ENCODE measurements at places on chromosomes 1 and 21.
A peak's percentile ranks its signal among the peaks of the same experiment; 100 is the strongest.

DNA sequence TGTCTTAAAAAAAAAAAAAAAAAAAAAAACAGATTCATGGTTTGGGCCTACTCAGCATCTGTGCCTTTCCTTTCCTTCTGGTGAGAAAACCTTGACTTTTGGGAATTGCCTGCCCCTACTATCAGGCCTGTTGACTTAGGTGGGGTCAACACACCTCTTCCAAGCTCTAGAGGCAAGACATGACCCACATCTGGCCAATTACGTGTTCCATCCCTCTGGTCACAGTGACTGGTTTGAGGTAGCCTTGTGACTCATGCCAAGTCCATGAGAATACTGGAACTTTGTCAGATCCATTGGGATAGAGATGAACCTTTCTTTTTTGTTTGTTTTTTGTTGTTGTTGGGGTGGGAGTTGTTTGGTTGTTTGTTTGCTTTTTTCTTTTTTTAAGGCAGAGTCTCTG is 37.3 kb upstream of the KHDRBS1 start:
- no peak for DNase-seq

- DNase-seq, result no peak
These were observed 5.2 kb downstream of the PFKFB2 start for GRCh38 chr1:207058252-207058651.

GRCh38 chr1:116321766-116322175 is 51.3 kb upstream of the ATP1A1 start:
- no peak for DNase-seq

DNA sequence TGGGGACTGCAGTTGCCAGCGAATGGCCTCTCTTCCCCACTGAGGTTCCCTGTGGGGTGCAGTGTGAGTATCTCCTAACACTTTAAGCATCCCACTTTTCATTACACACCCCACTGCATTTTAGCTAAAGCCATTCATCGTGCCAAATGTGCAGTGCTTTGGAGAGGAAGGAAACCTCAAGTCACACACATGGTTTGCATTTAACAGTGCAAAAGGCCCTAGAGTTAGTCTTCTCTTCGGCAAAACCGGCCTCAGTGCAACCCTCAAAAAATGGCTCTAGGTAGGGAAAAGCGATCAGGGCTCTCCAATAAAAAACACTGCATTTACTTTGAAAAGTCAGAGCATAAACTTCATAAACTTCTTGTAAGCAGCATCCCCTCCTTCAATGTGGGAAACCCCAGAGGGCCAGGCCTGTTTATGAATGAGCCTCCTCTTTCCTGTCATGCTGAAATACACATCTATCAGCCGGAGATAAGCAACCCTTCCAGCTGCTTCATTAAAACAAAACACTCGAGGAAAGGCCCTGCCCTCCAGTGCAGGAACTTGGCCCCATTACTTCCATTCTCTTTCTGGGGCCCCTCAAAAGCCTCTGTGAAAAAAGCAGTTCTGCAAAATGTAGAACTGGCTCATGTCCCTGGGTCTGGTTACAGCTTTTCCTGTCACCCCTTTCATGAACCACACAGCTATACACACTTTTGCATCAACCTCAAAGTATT is 184.0 kb downstream of the CDC7 start:
- DNase-seq, result no peak

DNA sequence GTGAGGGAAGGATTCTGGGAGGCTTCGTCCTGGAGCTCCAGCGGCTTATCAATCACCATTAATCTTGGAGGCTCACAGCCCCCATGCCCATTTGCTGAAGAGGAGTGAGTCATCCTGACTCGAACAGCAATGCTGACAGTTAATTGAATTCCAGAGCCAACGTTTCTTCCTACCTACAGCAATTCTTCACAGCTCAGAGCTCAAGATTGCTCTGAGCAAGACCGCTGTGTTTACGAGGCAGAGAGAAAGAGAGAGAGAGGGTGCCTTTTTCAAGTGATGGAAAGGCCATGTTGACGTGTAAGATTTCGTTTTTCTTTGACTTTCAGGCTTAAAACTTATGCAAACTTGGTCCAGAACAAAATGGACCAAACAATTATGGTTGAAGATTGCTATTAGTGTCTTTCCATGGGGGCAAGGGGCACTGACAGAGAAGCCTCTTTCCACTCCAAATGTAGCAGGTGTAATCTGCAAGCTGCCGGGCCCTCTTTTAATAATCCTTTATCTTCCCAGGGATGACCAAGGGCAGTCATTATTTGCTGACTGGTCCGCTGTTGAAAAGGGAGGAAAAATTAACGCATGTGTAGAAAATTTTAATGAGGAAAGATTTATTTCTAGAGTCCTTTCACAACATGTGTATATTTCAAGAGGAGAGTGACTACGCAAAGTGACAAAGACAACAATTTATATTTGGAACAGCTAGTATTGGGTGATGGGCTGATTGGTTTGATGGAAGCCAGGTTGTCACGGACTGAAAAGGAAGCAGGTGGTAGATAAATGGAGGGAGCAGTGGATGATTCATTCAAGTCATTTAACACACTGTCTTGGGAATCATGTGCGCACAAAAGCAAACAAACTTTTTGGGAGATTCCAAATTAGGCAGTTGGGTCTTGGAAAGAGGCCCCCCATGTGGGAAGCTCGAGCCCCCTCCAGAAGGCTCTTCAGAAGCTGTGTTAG is 136.1 kb upstream of the IRF2BP2 start:
- no peak for DNase-seq

GRCh38 chr1:172185211-172185610 is 235.3 kb upstream of the C1orf105 start:
- DNase-seq, result no peak

- no peak for DNase-seq
These were observed 67.5 kb downstream of the RGL1 start for GRCh38 chr1:183872403-183872802.

DNA sequence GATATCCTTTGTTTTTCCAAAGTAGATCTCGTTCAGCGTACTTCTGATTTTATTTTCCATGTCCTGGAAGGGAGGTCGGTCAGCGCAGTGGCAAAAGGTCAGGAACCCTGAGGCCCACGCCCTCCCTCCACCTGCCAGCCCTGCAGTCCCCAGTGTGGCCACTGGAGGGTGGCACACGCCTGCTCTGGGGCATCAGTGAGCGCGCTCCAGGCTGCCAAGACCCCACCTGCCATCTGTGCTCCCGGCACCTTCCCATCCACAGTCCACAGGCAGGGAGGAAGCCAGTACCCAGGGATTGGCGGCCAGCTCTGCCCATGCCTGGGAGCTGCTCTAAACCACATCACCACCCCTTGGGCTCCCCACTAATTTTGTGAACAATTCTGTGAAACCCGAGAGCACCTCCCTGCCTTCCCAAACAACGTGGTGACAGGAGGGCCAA is 32.3 kb downstream of the SLC66A1 start:
- peak; percentile 75 for DNase-seq

DNA sequence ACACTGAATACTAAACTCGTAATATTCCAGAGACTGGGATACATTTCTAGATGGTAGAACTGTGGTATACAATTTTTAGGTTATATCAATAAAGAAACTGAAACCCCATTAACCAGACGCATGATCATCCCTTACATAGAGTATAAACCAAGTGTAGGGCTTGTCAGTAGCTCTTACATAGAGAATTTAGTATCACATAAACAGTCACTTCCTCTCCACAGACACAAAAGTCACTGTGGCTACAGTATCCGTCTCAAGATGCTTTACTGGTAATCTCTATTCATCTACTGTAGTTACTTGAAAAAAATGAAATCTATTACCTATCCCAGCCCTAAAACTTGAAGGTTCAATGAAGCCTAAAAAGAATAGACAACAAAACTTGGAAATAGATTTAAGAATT is 252.3 kb upstream of the TMPRSS15 start:
- no peak for DNase-seq

GRCh38 chr1:89394851-89395250 is 31.0 kb downstream of the GBP6 start:
- DNase-seq, result no peak

GRCh38 chr1:11788549-11789053 is 17.2 kb downstream of the MTHFR start:
- no peak for DNase-seq

DNA sequence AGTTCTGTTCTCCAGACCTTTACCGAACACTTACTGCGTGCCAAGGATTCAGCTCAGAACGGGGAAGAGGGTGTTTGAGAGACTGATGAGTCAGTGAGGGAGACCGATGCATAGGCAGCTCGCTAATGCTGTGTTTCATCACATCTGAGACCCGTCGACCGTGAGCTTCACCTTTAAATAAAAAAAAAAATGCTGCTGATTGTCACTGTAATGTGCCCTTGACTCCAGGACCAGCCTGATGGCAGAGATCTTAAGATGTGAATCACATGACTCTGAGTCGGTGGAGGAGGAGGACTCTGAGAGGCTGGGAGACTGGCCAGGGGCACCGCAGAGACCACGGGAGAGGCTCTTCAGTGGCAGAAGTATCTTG is 28.8 kb downstream of the SPSB1 start:
- DNase-seq, result no peak

- DNase-seq, result no peak
These were observed 113.8 kb downstream of the EPHB2 start for GRCh38 chr1:22824466-22824865.

DNA sequence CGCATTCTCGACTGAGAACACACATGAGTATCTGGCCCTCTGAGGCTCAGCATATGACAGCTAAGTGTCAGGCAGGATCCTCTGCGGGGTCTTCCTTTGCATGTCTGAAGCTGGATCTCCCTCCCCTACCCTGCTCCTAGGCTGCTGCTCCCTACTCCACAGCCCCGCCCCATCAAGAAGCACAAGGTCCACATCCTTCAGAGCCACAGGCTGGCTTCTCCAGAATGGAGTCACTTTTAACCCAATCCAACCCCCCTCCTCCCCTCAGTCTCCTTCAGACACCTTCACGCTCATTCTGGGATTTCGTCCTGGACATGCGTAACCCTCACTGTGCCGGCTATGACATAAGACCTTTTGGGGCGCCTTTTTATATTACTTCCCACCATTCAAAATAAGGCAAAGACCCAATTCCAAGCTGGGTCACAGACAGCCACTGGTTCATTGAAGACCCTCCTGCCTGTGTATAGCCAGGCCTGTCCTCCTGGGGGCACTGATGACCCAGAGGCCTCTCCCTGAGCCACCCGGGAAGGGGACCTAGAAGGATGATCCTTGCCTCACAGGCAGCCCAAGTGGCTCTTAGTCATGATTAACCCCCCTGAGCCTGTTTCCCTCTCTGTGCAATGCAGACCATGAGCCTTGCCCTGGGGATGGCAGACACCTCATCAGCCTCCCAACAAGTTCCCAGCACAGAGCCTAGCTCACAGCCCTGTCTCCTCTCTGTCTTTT is 4.7 kb downstream of the ADGRB2 start:
- DNase-seq, result no peak

DNA sequence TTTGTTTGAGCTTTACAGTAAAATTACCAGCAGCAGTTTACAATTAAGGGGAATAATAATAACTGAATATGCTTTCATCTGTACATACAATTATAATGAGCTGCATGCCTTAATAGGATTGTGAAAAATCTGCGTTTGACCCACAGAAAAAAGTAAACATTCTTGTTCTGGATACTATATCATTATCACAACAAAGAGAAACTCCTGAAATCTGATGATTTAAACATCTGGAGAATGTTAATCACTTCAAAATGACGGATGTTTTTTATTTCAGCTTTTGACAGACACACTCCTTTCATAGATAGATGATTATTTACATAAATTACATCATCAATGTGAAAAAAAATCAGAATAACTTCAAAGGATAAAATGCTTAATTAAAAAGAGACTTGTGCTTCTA is 58.5 kb downstream of the TYW3 start:
- no peak for DNase-seq

GRCh38 chr1:39981945-39982344 is 27.0 kb downstream of the MFSD2A start:
- DNase-seq, result no peak

GRCh38 chr1:236673289-236673919 is 12.9 kb upstream of the ACTN2 start:
- no peak for DNase-seq

GRCh38 chr1:26404641-26405040 is 6.0 kb upstream of the LIN28A start:
- DNase-seq, result no peak
